ENCODE measurements at places on chromosomes 3 and 15.
A peak's percentile ranks its signal among the peaks of the same experiment; 100 is the strongest.

- H3K4me3 ChIP-seq: no peak overlapping the region
- H3K27ac ChIP-seq: no peak overlapping the region
- DNase-seq: no peak
- peaks cover 6% of the 10 kb centered on the region for H3K4me1 ChIP-seq
These were observed 1.8 kb downstream of the FETUB start for GRCh38 chr3:186642014-186642413.

DNA sequence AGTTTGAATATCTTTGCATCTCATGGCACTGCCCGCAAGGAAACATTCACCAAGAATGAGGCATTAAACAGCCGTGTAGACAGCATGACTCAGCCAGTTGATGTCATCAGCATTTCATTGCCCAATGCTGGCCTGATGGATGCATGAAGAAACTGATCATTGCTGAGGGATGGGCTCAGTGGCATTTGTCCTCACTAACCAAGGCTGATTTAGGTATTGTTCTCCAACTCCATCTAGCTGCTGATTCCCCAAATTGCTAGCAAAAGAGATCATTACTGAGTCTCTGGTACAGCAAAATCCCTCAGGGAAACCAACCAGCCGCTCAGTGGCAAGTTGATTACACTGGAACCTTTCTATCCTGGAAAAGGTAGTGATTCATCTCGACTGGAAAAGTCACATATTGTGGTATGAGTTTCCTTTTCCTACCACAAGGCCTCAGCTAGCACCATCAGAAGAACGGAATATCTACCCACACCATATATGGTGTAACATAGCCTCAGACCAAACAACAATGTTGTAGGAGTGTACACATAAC is 186.5 kb upstream of the GAP43 start:
- H3K27ac ChIP-seq: peak overlapping the region; percentile 95
- peak; percentile 96 for DNase-seq
- peaks cover 18% of the 10 kb centered on the region for H3K4me1 ChIP-seq
- no peak overlapping the region for H3K4me3 ChIP-seq

DNA sequence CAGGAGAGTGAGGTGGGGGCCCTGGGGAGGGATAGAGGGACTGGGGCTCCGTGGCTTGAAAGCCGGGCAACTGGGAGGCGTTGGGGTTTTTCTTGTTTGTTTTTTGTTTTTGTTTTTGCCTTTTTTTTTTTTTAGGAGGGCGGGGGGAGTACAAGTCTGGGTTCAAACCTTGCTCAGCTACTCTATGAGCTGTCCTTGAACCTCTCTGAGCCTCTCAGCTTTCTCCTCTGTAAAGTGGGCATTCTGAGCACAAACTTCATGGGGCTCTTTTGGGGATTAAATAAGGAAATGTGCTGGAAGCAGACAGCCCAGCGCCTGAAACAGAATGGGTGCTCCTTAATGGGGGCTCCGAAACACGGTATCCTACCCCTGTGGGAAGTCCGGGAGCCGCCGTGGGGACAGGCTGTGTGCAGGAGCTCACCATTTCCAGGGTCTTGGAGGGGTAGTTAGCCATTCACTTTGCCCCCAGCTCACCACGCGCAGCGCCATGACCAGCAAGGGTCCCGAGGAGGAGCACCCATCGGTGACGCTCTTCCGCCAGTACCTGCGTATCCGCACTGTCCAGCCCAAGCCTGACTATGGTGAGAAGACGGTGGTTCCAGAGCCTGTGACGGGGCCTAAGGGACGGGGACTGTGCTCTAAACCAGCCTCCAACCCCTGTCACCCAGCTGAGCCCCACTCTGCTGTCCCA is 388 bp downstream of the ACY1 start:
- peak overlapping the region; percentile 71 for H3K4me3 ChIP-seq
- no peaks in the 10 kb centered on the region for H3K27me3 ChIP-seq
- H3K4me1 ChIP-seq: peaks cover 15% of the 10 kb centered on the region
- H3K36me3 ChIP-seq: peaks cover 2% of the 10 kb centered on the region
- DNase-seq: no peak
- H3K27ac ChIP-seq: peak overlapping the region; percentile 73

DNA sequence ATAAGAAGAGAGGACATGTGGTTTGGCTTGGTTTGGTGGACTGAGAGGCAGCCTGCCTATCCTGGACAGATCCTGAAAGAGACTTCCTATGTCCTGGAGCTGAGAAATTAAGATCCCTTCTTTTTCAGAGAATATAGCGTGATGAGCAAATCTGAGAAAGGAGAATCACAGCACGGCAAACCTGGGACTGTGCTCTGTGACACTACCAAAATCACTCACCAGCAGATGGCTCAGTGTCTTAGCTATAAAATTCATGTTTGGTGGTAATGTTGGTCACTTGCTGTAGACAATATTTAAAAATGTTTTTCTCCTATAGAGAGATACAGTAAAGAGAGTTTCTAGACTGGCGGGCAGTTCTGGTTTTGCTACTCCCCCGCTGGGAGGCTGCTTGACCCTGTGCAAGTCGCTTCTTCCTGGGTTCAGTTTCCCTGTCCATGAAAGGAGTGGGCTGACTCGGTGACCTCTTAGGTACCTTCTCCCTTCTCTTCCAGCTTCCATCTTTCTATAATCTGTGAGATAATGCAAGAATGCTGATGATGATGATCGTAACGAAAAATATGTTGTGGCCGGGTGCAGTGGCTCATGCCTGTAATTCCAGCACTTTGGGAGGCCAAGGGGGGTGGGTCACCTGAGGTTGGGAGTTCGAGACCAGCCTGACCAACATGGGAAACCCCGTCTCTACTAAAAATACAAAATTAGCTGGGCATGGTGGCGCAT is 7.6 kb upstream of the HES1 start:
- H3K4me1 ChIP-seq: peaks cover 36% of the 10 kb centered on the region
- H3K27ac ChIP-seq: no peak overlapping the region
- no peaks in the 10 kb centered on the region for H3K36me3 ChIP-seq
- H3K27me3 ChIP-seq: peaks cover 48% of the 10 kb centered on the region

GRCh38 chr3:40307176-40307575 is 2.3 kb upstream of the EIF1B start:
- peaks cover 13% of the 10 kb centered on the region for H3K4me1 ChIP-seq
- H3K27ac ChIP-seq: no peak overlapping the region
- peak; percentile 31 for DNase-seq
- no peaks in the 10 kb centered on the region for H3K27me3 ChIP-seq
- no peak overlapping the region for H3K4me3 ChIP-seq
- peaks cover 10% of the 10 kb centered on the region for H3K36me3 ChIP-seq

DNA sequence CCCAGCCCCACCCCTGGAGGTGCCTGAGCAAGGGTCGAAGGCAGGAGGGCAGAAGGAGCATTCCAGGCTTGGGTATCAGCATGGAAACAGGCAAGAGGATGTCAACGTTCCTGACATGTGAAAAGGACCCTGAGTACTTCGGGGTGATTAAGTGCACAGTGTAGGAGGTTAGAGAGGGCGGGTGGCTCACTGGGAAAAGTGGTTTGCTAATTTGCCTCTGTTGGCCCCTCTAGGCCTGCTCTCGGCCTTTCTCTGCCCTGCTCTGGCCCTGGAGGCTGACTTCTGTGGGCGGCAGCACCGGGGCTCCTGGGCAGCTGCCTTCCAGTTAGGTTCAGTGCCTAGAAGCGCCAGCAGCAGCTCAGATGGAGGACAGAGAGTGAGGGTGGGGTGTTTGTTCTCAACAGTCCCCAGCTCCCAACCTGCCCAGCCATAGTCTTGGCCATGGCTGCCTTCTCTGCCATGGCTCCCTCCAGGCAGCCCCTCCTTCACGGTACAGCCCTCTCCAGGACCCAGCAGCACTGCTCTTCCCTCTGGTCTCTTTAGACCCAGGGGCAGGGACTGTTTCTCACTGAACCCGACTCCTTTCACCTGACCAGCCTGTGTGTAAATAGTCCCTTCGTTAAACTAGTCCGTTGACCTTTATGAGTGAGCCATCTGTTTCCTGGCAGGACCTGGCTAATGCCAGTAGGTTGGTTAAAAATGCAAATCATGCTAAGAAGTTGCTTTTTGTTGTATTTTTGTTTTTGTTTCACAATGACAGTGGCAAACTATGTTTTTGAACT is 107.1 kb upstream of the TPM1 start:
- H3K4me1 ChIP-seq: peaks cover 34% of the 10 kb centered on the region
- H3K36me3 ChIP-seq: no peaks in the 10 kb centered on the region
- no peak overlapping the region for H3K4me3 ChIP-seq
- H3K27me3 ChIP-seq: no peaks in the 10 kb centered on the region
- H3K27ac ChIP-seq: no peak overlapping the region

- H3K4me1 ChIP-seq: no peaks in the 10 kb centered on the region
- DNase-seq: no peak
- no peak overlapping the region for H3K27ac ChIP-seq
- H3K4me3 ChIP-seq: no peak overlapping the region
- peaks cover 44% of the 10 kb centered on the region for H3K36me3 ChIP-seq
These were observed 10.9 kb upstream of the CCNB2 start for GRCh38 chr15:59094077-59094476.

GRCh38 chr15:82894971-82895520 is 57.5 kb downstream of the HOMER2 start:
- no peak overlapping the region for H3K27ac ChIP-seq
- H3K4me3 ChIP-seq: no peak overlapping the region
- H3K36me3 ChIP-seq: no peaks in the 10 kb centered on the region
- no peaks in the 10 kb centered on the region for H3K27me3 ChIP-seq
- H3K4me1 ChIP-seq: peaks cover 4% of the 10 kb centered on the region
- peak; percentile 55 for DNase-seq

- no peak overlapping the region for H3K4me3 ChIP-seq
- no peaks in the 10 kb centered on the region for H3K27me3 ChIP-seq
- no peak overlapping the region for H3K27ac ChIP-seq
- H3K4me1 ChIP-seq: no peaks in the 10 kb centered on the region
- no peaks in the 10 kb centered on the region for H3K36me3 ChIP-seq
These were observed 73.0 kb downstream of the HCN4 start for GRCh38 chr15:73295630-73296286.

GRCh38 chr3:151877269-151877668 is 3.8 kb downstream of the SUCNR1 start:
- no peak overlapping the region for H3K27ac ChIP-seq
- H3K36me3 ChIP-seq: no peaks in the 10 kb centered on the region
- no peak for DNase-seq
- no peaks in the 10 kb centered on the region for H3K27me3 ChIP-seq
- H3K4me1 ChIP-seq: no peaks in the 10 kb centered on the region

DNA sequence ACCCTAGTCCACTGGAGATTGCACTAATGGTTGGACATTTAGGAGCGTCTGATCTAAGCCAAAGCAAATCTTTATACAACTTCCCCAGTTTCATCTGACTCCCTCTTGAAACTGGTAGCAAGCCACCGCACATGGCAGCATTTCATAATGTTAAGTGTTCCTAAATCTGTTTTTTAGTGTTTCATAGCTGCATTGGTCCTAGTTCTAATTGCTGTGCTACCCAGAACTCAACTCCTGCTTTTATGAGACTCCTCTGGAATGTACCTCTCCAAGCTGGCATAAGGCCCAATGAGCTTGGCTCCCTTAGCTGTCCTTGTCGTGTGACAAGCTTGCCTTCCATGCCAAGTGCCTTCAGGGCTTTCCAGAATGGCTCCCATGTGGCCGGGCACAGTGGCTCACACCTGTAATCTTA is 65.3 kb upstream of the FLNB start:
- no peak overlapping the region for H3K4me3 ChIP-seq
- H3K36me3 ChIP-seq: no peaks in the 10 kb centered on the region
- no peaks in the 10 kb centered on the region for H3K4me1 ChIP-seq

- H3K27ac ChIP-seq: no peak overlapping the region
- H3K4me3 ChIP-seq: no peak overlapping the region
- H3K27me3 ChIP-seq: no peaks in the 10 kb centered on the region
- no peaks in the 10 kb centered on the region for H3K36me3 ChIP-seq
These were observed 169.1 kb upstream of the NSMCE3 start for GRCh38 chr15:29438703-29439055.

GRCh38 chr3:99013077-99013476 is 111.6 kb upstream of the DCBLD2 start:
- H3K27me3 ChIP-seq: no peaks in the 10 kb centered on the region
- DNase-seq: no peak
- no peak overlapping the region for H3K4me3 ChIP-seq
- no peaks in the 10 kb centered on the region for H3K36me3 ChIP-seq
- no peaks in the 10 kb centered on the region for H3K4me1 ChIP-seq

- H3K4me1 ChIP-seq: no peaks in the 10 kb centered on the region
- no peak for DNase-seq
- H3K36me3 ChIP-seq: no peaks in the 10 kb centered on the region
- H3K27me3 ChIP-seq: peaks cover 3% of the 10 kb centered on the region
- no peak overlapping the region for H3K4me3 ChIP-seq
These were observed 360.4 kb upstream of the FRG2C start for GRCh38 chr3:75303741-75304140.

- H3K27me3 ChIP-seq: no peaks in the 10 kb centered on the region
- peaks cover 7% of the 10 kb centered on the region for H3K36me3 ChIP-seq
- H3K4me1 ChIP-seq: no peaks in the 10 kb centered on the region
- no peak overlapping the region for H3K27ac ChIP-seq
- no peak overlapping the region for H3K4me3 ChIP-seq
These were observed 144.8 kb downstream of the SUCLG2 start for GRCh38 chr3:67509471-67510075.

DNA sequence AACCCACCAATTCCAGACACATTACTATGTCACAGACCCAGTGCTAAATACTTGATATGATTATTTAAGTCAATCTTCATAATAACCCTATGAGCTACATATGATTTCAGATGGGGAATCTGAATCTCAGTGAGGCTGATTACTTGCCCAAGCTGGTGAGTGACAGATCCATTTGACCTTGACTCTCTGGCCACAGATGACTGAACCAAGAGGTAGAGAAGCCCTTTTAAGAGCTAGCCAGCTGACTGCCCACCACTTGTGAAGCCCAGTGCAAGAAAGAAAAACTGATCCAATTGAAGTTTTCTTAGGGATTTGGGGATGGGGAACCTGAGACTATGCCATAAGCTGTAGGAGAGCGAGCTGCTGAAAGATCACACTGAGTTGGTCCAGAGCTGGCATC is 124.7 kb upstream of the SPATA12 start:
- H3K4me1 ChIP-seq: peaks cover 4% of the 10 kb centered on the region
- no peak overlapping the region for H3K27ac ChIP-seq

DNA sequence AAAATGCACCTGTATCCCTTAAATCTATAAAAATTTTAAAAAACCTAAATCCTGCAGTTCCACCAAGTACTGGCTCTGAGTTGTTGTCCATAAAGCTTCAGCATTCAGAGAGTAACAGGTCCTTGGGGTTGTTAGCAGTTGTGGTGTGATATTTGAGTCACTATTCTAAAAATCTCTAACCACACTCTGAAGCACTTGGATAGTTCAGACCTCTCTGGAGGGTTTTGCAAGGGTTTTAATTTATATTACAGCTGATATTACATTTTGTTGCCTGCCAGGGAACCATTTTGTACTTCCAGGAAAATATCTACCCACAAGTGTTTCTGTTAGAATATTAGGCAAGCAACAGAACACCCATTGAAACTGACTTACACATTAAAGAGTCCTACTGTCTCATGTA is 255.6 kb downstream of the TBL1XR1 start:
- no peak overlapping the region for H3K27ac ChIP-seq
- H3K36me3 ChIP-seq: no peaks in the 10 kb centered on the region
- no peak overlapping the region for H3K4me3 ChIP-seq

- no peak for DNase-seq
- H3K27ac ChIP-seq: no peak overlapping the region
These were observed 36.9 kb downstream of the LRRFIP2 start for GRCh38 chr3:37137516-37137915.

DNA sequence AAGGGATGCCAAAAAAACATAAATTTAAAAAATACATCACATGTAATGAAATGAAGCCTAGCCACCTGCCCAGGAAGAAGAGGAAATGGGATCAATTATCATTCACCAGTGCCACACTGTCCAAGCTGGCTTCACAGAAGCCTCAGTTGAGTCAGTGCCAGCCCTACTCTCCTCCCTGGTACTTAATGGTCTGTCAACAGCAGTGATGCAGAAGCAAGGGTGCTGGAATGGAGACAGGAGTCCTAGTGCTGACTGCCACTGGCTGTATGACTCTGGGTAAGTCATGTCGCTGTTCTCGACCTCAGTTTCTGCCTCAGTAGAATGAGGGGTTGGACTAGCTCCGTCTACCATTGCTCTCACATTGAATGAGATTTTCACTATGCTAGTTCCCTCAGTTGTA is 78.5 kb upstream of the LARS2 start:
- no peak overlapping the region for H3K4me3 ChIP-seq
- no peaks in the 10 kb centered on the region for H3K4me1 ChIP-seq
- DNase-seq: no peak
- H3K27me3 ChIP-seq: peaks cover 7% of the 10 kb centered on the region
- no peaks in the 10 kb centered on the region for H3K36me3 ChIP-seq

Data from astrocyte (in vitro differentiated cells and primary cell).